ENCODE measurements at places on chromosomes 2 and 18.

- DNase-seq = no peak
Observed at GRCh38 chr2:224930990-224931389, 111.3 kb downstream of the DOCK10 start.

GRCh38 chr2:102000813-102001766 lies 9.3 kb downstream of the IL1R2 start:
- no peak for DNase-seq

DNA sequence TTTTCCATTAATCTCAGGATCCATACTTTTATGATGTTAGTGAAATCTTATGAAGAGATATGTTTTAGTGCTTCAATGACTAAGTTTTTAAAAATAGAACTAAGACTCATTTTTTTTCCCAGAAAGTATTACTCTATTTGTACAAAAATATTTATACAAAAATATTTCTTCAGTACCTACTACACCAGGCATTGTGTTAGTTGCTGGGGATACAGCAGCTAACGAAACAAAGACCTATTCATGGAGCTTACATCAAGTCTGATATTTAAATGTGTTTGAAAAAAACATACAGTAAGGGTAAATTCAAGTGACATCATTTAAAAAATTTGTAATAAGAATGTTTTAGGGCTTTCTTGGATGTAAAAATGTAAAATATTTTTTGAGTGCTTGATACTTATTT lies 11.6 kb downstream of the VAPA start:
- no peak for DNase-seq

- no peak for DNase-seq
Observed at GRCh38 chr2:108585436-108585835, 51.2 kb downstream of the LIMS1 start.

DNA sequence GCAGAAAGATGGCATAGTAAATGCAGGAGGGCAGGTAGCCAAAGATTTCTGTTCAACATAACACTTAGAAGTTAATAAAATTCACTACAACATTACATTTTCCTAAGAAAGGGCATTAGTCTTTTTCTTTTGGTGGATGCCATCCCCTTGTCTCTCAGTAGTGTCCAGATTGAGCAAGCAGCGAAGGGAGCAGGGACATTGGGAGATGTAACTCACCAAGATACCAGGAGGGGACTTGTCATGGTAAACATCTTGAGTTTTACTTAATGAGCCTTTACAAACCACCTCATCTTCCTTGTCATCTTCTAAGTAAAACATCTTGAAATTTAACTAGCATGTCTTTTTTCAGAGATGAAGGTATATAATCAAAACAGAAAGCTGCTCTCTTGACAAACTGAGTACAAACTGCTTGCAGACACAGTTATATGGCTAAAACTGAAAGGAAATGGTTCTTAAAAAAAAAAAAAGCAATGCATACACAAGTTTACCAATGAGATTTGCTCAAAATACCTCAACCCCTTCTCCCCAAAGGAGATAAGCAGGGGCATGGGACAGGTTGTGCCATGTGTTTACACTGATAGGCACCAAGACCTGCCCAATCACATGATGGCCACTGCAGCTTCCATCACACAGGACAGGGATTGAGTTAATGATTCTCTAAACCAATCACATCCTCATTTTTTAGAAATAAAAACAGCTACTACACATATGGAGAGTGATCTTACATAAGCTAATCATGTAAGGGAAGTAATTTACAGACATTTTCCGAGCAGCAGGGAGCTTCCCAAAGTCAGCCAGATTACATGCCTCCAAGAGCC lies 30.3 kb downstream of the LPIN2 start:
- DNase-seq = peak; percentile 38

GRCh38 chr2:202335791-202336467 lies 40.2 kb upstream of the BMPR2 start:
- DNase-seq = peak; percentile 67

DNA sequence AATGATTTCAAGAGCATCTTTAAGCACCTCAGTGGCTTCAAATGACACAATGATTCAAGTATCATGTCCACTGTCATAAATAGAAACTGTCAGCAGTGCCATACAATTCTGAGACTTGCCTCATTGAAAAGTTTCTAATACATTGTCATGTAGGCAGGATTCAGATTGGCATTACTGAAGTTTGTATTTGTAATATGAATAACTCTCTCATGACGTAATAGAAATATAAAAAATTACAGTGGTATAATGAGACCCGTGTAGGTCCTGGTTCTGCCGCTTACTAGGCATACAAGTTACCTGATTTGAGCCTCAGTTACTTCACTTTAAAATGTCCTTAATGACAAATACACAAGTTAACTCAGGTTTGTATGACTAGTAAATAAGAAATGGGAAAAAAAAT lies 1536.2 kb upstream of the NXPH2 start:
- no peak for DNase-seq

- no peak for DNase-seq
Observed at GRCh38 chr2:211673133-211673905, 865.3 kb downstream of the ERBB4 start.

GRCh38 chr2:157971702-157972101 lies 95.6 kb upstream of the ACVR1 start:
- no peak for DNase-seq
